ENCODE measurements at places on chromosomes 7 and 10.
A peak's percentile ranks its signal among the peaks of the same experiment; 100 is the strongest.

- no peak for DNase-seq
Measured at GRCh38 chr7:149430192-149430591, 30.7 kb downstream of the ZNF777 start.

- peak; percentile 81 for DNase-seq
Measured at GRCh38 chr10:125982260-125982948, 86.0 kb downstream of the FANK1 start.

GRCh38 chr7:47264021-47264651, 317.8 kb downstream of the TNS3 start:
- peak; percentile 39 for DNase-seq

GRCh38 chr10:58641095-58641531, 128.4 kb downstream of the BICC1 start:
- DNase-seq = peak; percentile 95

DNA sequence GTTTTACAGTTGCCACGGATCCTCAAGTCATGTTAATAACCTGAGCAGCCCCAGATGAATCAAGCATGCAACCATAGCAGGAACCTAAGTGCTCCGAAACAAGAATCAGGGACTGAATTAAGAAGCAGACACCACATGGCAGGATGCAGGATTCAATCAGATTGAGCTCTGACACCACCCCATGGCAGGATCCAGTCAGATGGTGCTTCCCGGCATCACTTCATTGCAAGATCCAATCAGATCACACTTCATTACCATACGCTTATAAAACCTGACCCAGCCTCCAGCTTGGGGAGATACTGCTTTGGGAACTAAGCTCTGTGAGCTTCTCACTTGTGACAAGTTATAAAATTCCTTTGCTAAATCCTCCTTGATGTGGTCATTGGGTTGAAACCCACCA, 55.3 kb downstream of the ABCB4 start:
- DNase-seq = no peak
